ENCODE measurements at places on chromosomes 5 and 9.

- no peak for DNase-seq
These were observed 228.7 kb downstream of the ADAMTS6 start for GRCh38 chr5:65252977-65253376.

GRCh38 chr5:73587923-73588322 lies 22.4 kb downstream of the UTP15 start:
- no peak for DNase-seq

DNA sequence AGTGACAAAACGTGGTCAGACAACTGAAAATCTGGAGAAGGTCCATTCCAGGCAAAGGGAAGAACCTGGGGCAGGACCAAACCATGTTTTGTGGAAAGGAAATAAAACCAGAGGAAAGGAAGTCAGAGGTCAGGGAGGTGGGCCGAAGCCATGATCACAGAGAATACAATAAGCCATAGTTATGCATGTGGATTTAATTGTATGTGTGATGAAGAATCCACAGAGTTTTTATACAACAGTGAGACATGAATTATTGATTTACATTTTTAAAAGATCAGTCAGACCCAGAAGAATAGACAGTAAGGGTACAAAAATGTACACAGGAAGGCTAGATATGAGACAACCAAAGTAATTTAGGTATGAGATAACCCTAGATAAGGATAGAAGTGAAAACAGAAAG lies 20.8 kb downstream of the TTC33 start:
- no peak for DNase-seq

DNA sequence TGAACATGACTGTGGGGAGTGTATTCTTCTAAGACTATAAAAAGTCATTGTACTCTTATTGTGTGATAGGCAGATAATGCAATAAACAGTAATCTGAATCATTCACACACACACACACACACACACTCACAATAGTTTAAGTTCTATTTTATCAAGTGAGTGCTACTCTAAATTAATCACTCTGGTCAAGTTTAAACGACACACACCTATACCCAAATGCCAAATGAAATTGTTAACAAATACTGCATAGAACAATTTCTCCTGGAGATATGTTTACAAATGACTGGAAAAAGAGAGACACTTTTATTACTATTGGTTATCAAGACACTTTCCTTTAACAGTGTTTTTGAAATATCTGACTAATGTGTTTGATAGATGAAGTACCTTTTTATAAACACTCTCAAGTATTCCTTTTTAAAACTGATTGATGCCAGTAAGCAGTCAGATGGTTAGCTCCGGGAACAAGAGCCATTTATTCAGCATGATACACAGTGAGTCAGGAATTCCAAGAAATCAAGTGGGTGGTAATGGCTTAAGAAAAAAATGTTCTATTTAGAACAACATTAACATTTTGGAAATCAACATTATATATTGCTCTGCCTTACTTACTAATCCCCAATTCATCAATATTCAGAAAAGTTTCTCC lies 521.6 kb upstream of the ST8SIA4 start:
- no peak for DNase-seq

DNA sequence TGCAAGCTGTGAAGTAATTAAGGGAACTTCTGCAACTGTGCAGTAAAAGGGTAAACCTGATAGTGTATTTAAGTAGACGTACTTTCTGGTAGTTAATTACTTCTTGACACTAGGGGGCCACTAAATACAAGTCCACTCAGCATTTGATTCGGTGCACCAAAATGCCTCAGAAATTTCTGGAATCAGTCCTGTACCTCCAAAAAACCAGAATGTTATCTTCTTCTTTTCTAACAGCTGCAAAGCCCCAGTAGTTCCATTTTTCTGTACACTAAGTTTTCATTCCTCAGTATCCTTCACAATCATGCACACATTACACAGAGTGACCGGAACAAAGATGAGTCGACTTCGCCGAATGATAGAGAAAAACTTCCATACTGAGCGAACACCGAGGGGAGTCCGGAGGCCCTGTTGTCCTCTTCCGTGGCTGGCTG lies 484 bp downstream of the GFM2 start:
- peak; percentile 20 for DNase-seq

GRCh38 chr5:138601444-138601843 lies 26.2 kb upstream of the HSPA9 start:
- peak; percentile 7 for DNase-seq

- DNase-seq: no peak
These were observed 65.9 kb upstream of the EFNA5 start for GRCh38 chr5:107736638-107737037.

All from CMK (cell line).